Activated T-helper 1 cell treated with anti-CD3 and anti-CD28 coated beads, Interleukin-12 subunit alpha, Interleukin-12 subunit beta, Interleukin-2, Interleukin-4 antibody, amounts not matched to agents 30 ng/mL and 10 ng/mL and 1 ng/mL, durations not matched to agents 14 hours and 24 hours and 36 hours (primary cell): ENCODE measurements at places on chromosomes 1 and 21. TPM values are rescaled to one million over a fixed set of nuclear protein-coding genes. Genes with fewer than 3 reads are reported as not detected.

GRCh38 chr1:45752441-45753052 lies 2.1 kb upstream of the IPP start:
- peak overlapping the region; percentile 9 for H3K4me3 ChIP-seq
- no peak overlapping the region for H3K27ac ChIP-seq

DNA sequence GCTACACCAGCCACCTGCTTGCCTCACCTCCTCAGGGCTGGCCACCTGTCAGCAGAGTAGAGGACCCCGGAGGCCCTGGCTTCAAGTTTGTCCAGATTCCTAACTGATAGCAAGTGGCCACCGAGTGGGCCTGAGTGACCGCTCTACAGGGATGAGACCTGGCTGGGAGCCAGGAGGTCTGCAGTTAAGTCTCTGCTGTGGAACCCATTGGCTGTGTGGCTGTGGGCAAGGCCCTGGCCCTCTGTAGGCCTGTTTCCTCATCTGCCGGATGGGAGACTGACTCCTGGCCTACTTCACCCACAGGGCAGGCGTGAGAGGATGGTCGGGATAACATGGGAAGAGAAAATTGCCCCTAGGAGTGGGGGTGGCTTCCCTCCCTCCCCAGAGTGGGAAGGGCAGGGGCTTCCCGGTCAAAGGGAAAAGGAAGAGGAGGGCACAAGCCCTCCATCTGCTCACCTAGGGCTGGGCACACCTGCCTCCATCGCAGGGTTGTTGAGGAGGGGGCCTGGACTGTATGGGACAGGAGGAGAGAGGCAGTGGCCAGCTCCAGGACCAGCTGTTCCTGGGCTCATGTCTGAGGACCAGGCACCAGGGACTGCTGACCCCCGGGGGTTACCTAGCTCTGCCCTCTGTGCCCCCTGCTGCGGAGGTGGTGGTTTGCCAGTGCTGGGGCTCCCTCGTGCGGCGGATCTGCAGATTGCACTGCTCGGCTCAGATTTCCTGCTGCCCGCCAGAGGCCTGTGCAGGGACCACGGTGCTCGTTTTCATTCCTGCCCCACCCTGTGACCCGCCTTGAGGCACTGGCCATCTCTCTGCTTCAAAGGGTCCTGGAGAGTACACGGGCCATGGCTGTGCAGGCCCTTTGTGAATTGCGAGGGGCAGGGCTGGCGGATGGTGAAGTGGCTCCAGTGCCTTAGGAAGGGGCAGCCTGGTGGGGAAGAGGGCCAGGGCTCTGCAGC lies 9.1 kb upstream of the MTFR1L start:
- H3K4me3 ChIP-seq = no peak overlapping the region
- no peaks in the 10 kb centered on the region for H3K4me1 ChIP-seq
- peaks cover 6% of the 10 kb centered on the region for H3K27me3 ChIP-seq
- DNase-seq = peak; percentile 67

GRCh38 chr1:230415405-230416132 lies 10.6 kb downstream of the PGBD5 start:
- H3K27me3 ChIP-seq = peaks cover 5% of the 10 kb centered on the region
- H3K4me1 ChIP-seq = no peaks in the 10 kb centered on the region
- H3K36me3 ChIP-seq = no peaks in the 10 kb centered on the region
- H3K27ac ChIP-seq = no peak overlapping the region
- no peak overlapping the region for H3K4me3 ChIP-seq

GRCh38 chr1:119544165-119544762 lies 37.3 kb downstream of the HSD3B1 start:
- no peaks in the 10 kb centered on the region for H3K36me3 ChIP-seq
- no peaks in the 10 kb centered on the region for H3K27me3 ChIP-seq
- H3K4me1 ChIP-seq = no peaks in the 10 kb centered on the region
- no peak overlapping the region for H3K4me3 ChIP-seq
- H3K27ac ChIP-seq = no peak overlapping the region

- no peaks in the 10 kb centered on the region for H3K36me3 ChIP-seq
- no peak overlapping the region for H3K27ac ChIP-seq
- no peak for DNase-seq
- H3K4me3 ChIP-seq = no peak overlapping the region
- no peaks in the 10 kb centered on the region for H3K4me1 ChIP-seq
Observed at GRCh38 chr1:213681788-213682340, 305.9 kb upstream of the PROX1 start.

GRCh38 chr1:174723816-174724215 lies 275.9 kb upstream of the CACYBP start:
- H3K4me1 ChIP-seq = no peaks in the 10 kb centered on the region
- H3K4me3 ChIP-seq = no peak overlapping the region
- no peak for DNase-seq
- no peaks in the 10 kb centered on the region for H3K36me3 ChIP-seq
- H3K27me3 ChIP-seq = no peaks in the 10 kb centered on the region
- H3K27ac ChIP-seq = no peak overlapping the region

DNA sequence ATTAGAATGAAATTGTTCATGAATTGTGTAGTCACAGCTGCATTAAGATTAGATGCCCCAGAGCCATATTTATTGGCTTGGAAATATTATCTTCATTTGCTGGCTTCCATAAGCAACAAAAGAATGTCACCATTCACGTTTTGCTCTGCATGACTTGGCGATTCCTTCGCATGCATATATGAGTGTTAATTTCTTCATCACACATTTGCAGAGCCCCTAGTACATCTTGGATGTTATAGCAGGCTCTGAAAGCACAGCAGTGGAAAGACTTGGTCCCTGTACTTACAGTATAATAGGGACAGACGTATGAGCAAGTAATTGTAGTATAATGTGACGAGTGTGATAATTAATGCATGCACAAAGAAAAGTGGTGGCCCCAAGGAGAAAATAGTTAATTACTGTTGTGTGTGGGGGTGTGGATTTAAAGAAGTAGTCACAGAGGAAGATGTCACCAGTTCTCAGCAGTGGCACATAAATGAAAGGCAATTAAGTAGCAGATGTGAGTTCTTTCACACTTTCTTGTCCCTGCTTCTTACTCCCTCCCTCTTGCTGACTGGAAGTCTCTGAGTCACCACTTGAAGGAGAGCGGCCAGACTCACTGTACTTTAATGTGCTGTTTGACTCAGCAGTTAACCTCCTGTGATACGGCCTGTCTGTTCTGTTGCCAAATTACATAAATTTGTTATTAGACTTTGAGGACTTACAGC lies 21.0 kb downstream of the S100A10 start:
- H3K36me3 ChIP-seq = peaks cover 2% of the 10 kb centered on the region
- DNase-seq = peak; percentile 20
- H3K4me1 ChIP-seq = peaks cover 44% of the 10 kb centered on the region

- no peaks in the 10 kb centered on the region for H3K4me1 ChIP-seq
- H3K4me3 ChIP-seq = no peak overlapping the region
- no peak for DNase-seq
- no peaks in the 10 kb centered on the region for H3K27me3 ChIP-seq
- H3K36me3 ChIP-seq = no peaks in the 10 kb centered on the region
Observed at GRCh38 chr1:216448011-216448510, 24.8 kb upstream of the USH2A start.

GRCh38 chr1:50266509-50266908 lies 156.7 kb downstream of the DMRTA2 start:
- no peak for DNase-seq
- no peaks in the 10 kb centered on the region for H3K4me1 ChIP-seq
- no peaks in the 10 kb centered on the region for H3K27me3 ChIP-seq
- H3K36me3 ChIP-seq = no peaks in the 10 kb centered on the region

The OR10K2 gene
- not detected in 2 replicates for total RNA-seq

The RIMS3 gene
- total RNA-seq = 1.5 and 1.9 TPM in 2 replicates

The RSPH1 gene
- total RNA-seq = not detected in 2 replicates

The KAZN gene
- 0.54 and 0.91 TPM in 2 replicates for total RNA-seq

The TNFRSF8 gene
- total RNA-seq = 26.9 and 27.9 TPM in 2 replicates

The SERPINC1 gene
- 0.26 TPM in 1 of 2 replicates, not detected in the other for total RNA-seq

The CCDC185 gene
- not detected in 2 replicates for total RNA-seq

The ALPL gene
- total RNA-seq = not detected in 2 replicates

The GRHL3 gene
- not detected in 2 replicates for total RNA-seq
